ENCODE measurements at places on chromosomes 7 and 10. TPM values are rescaled to one million over a fixed set of nuclear protein-coding genes. Genes with fewer than 3 reads are reported as not detected.
A peak's percentile ranks its signal among the peaks of the same experiment; 100 is the strongest.

- ATAC-seq, result peak; percentile 43
Observed at GRCh38 chr10:49083261-49083660, 32.1 kb downstream of the VSTM4 start.

- ATAC-seq, result no peak
Observed at GRCh38 chr10:33155720-33156638, 178.5 kb downstream of the NRP1 start.

GRCh38 chr7:82442492-82443035 lies 1.0 kb downstream of the CACNA2D1 start:
- ATAC-seq, result no peak

DNA sequence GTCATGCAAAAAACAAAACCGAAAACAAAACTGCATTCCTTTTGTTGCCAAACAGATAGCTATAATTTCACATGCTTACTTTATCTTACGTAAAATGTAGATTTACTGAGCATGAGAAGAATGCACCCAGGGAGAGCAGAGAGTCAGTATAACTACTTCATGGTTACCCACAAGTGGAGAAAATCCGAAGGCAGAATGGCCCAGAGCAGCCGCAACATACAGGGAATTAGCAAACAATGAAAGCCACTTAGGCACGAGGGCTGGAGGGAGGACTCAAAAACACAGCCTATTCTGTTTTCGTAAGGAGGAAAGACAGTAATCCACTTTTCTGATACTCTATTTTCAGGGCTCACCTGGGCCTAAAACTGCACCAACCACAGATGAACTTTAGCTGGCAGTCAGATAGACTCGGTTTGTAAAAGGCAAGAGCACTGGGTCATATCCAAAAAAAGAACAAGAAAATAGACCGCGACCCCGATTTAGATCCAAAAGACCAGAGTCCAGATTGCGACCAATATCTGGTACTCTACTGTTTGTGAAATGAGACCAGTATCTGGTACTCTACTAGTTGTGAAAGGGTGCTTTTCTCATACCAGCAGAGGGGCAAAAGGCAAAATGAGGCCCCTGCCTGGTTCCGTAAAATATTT lies 1.3 kb downstream of the ITPRIP start:
- ATAC-seq, result no peak

PIK3AP1 gene
- 3.1 TPM for total RNA-seq

- no peak for ATAC-seq
Observed at GRCh38 chr7:92716825-92717580, 119.4 kb downstream of the CDK6 start.

CDK14 gene
- total RNA-seq, result 28.7 TPM

GRCh38 chr7:66913118-66914037 lies 7.6 kb upstream of the TMEM248 start:
- no peak for ATAC-seq

DNA sequence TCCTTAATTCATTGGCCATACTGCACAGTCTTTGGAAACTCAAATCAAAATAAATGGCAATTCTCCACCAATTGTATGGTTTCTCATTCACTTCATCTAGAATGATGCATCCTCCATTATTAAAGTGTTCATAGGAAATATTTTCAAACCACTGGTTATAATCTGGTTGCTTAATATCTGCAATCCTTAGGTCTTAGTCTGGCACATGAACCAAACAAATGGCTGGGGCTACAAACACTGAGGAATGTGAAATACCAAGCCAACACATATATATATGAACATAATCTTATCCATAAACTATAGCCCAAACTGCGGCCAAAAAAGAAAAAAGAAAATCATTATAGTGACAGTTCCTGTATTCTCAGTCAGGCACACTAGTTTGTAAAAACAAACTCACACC lies 5.7 kb upstream of the MSS51 start:
- no peak for ATAC-seq

- ATAC-seq, result peak; percentile 45
Observed at GRCh38 chr7:15685358-15686294, 857 bp downstream of the MEOX2 start.

DNA sequence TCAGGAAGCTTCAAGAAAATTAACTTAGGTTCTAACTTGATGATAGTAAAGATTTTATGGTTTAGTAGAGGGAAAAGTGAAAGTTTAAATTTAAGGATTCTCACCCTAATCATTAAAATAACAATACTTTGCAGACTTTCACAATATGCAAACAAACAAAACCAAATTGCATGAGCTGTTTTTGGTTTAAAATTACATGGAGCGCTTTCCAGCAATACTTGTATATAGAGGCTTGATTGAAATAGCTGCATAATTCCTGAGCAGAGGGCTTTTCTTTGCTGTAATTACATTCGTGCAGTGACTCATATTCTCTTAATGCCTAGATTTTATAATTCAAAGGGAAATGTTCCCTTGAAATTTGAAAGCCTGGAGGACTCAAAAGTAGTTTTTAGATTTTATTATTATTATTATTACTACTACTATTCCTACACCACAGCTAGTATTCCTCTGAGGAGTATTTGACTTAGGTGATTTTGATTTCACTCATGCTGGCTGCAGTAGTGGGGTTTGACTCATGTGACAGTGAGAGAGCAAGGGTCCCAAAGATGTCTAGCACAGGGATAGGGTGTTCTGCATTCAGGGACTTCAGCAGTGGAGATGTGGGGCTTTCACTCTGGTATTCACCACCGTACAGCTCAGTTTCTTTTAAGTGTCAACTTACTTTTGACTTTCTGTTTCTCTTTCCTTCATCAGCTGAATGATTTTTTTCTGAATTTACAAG lies 138.1 kb downstream of the ADAM22 start:
- ATAC-seq, result no peak

DNA sequence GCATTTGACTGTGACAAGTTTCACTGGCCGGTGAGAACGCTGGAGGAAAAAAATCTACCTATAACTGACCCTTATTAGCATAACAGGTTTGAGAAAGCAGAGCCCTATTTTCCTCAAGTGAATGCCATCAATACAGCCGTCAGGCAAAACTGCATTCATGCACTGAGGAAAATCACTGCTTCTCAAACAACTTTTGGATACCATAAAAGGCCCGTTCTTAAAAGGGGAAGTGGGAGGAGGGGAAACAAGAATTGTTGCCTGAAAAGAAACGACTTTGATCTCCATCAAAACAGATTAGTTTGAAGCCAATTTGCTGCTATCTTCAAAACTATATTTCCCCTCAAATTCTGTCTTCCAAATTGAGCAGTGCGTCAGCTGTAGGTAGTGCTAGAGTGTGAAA lies 670.6 kb downstream of the PCDH15 start:
- no peak for ATAC-seq

PNLIPRP2 gene
- total RNA-seq, result not detected

- no peak for ATAC-seq
Observed at GRCh38 chr7:68914006-68914405, 684.3 kb upstream of the AUTS2 start.

GRCh38 chr10:112832361-112832878 lies 117.6 kb upstream of the TCF7L2 start:
- no peak for ATAC-seq

FZD8 gene
- 8.1 TPM for total RNA-seq

DNA sequence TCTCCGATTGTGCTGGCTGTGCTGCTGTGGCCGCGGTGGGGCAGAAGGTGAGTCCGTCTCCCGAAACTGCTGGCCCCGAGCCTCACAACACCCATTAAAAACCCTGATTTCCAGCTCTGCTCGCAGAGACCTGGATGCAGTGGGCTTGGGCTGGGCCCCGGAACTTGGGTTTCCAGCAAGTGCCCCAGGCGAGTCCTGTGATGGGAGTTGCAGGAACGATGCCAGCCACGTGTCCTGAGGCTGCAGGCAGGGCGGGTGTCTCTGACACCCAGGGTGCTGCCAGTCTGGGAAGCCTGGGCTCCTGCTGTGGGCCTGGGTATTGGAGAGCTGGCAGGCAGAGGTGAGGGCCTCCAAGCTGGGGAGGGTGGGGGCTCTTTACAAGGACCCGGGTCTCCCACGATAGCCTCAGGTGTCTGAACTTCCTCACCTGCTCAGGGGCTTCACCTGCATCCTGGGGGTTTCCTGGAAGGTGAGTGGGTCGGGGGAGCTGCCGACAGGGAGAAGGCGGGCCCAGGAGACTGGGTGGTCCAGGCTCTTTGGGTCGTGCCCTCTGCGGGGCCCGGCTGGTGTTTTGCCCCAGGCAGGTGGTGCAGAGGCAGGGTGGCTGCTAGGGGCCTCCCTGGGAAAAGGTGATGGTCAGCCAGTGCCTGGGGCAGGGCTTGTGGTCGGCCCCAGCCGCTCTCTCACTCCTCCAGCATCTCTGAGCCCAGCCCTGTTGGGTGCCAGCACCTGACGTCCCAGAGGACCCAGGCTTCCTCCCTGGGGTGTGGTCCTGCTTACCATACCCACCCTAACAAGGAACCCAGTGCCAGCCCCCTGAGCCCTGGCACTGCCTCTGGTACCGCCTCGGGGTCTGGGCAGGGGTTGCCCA lies 180.3 kb downstream of the DNAJB6 start:
- peak; percentile 24 for ATAC-seq

GRCh38 chr7:116542618-116543017 lies 17.8 kb downstream of the CAV1 start:
- ATAC-seq, result no peak

PRR15 gene
- total RNA-seq, result not detected

DNA sequence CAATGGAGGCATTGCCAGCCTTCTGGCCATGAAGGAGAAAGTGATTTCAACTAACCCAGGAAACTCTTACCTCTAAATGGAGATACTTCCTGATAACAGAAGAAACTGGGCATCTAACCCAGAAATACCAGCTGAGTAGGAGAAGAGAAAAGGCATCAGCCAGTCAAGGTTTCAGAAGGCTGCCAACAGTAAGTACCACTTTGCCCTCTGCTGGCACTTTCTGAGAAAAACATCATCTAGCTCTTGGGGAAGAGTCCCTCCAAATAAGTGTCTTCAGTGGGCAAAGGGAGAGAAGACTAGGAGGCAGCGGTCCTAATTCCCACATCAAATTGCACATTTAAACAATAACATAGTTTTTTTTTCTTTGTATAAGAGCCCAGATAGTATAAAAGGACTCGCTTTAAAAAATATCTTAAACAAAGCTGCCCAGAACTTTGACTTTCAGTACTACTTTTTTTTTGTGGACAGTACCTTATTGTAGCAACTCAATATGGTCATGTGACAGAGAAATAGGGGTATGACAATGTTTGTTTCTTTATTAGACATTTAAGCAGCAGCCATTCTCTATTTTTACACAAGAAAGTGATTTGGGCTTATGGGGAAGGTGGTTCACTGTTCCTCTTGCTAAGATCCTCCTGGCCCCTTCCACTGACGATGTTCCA lies 157.3 kb downstream of the CTTNBP2 start:
- no peak for ATAC-seq

GRCh38 chr10:79420974-79421688 lies 24.3 kb downstream of the ZCCHC24 start:
- ATAC-seq, result no peak

- ATAC-seq, result no peak
Observed at GRCh38 chr10:47376522-47377220, 7.4 kb downstream of the ZNF488 start.

GRCh38 chr7:128121711-128122530 lies 90.7 kb upstream of the LRRC4 start:
- peak; percentile 39 for ATAC-seq

ITGB8 gene
- total RNA-seq, result 26.4 TPM

SLC39A12 gene
- not detected for total RNA-seq

- ATAC-seq, result no peak
Observed at GRCh38 chr7:45699015-45699309, 124.8 kb downstream of the ADCY1 start.

GRCh38 chr7:102189756-102190155 lies 96.9 kb upstream of the SH2B2 start:
- no peak for ATAC-seq

GRCh38 chr10:90204131-90204955 lies 503.0 kb downstream of the KIF20B start:
- no peak for ATAC-seq

PMPCB gene
- total RNA-seq, result 70.9 TPM

DNA sequence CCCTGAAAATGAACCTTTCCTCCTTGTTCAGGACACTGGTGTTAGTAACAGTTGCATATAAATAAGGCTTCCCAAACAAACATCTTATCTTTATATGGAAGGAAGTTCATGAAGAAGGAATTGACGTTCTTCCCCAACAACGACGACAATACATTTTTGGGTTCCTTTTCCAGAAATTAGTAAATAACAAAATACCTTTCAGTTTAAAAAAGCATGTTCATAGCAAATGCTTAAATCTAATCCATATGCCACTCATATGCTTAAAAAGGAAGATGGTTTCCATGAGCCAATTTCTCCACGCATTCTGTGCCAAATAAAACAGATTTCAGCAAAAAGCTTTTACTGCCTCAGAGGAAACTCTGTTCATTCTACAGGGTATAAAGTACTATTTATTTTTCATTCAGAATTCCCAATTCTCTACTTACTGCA lies 182.6 kb downstream of the COBL start:
- ATAC-seq, result no peak

DNA sequence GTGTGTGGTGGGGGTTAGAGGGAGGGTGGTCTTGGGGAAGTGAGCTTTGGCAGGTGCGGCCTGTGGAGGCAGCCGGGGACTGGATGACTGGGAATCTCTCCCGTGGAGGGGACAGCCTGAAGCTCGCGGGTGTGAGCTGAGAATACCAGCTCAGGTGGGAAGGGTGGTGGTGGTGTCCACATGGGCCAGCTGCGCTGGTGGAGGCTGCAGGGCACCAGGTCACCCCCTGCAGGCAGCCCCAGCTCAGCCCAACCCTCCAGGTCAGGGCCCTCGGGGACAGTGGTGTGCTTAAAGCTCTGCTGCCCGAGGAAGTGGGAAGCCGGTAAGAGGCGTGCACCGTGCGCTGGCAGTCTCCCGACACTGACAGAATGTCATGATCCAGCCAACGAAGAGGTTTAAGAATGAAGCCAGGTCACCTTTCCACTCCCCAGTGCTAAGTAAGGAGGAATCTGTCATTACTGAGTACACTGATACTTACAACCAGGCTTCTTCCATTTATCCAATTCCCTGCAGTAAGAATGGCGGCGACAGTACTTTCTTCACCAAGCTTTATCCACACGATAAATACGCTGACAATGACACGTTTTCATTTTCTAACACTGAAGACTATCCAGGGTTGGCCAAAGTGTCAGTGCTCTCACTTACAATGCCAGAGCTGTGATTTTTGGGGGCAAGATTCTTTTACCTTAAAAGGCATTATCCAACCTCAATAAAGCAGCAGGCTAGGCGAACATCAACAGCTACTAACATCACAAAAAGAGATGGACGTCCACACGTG lies 20.4 kb downstream of the BRI3 start:
- no peak for ATAC-seq

TMEM130 gene
- total RNA-seq, result 4.8 TPM

GRCh38 chr7:134695321-134695860 lies 48.7 kb downstream of the BPGM start:
- no peak for ATAC-seq

H2BK1 gene
- not detected for total RNA-seq

GRCh38 chr7:75966190-75966961 lies 28.0 kb downstream of the TMEM120A start:
- peak; percentile 88 for ATAC-seq

DNA sequence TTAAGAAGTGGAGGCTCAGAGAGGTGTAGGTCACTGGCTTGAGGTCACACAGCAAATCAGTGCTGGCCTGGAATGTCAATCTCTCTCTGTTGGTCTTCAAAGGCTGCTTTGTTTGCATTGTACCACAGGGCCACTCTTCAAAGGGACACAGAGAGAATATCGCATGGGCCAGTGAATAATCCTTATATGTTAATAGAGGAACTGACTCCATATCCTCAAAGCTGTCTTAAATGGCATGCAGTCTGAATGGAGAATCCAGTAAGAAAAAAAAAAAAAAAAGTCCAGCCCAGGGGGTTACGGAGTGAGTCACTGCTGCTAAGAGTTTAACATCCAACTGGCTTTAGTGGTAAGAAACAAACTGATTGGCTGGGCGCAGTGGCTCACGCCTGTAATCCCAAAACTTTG lies 54.1 kb downstream of the NRAP start:
- no peak for ATAC-seq

Data from gastroesophageal sphincter (tissue), 4 donors.